ENCODE measurements at places on chromosomes 5 and 9.

GRCh38 chr5:158054223-158055110, 195.5 kb upstream of the CLINT1 start:
- DNase-seq: no peak

DNA sequence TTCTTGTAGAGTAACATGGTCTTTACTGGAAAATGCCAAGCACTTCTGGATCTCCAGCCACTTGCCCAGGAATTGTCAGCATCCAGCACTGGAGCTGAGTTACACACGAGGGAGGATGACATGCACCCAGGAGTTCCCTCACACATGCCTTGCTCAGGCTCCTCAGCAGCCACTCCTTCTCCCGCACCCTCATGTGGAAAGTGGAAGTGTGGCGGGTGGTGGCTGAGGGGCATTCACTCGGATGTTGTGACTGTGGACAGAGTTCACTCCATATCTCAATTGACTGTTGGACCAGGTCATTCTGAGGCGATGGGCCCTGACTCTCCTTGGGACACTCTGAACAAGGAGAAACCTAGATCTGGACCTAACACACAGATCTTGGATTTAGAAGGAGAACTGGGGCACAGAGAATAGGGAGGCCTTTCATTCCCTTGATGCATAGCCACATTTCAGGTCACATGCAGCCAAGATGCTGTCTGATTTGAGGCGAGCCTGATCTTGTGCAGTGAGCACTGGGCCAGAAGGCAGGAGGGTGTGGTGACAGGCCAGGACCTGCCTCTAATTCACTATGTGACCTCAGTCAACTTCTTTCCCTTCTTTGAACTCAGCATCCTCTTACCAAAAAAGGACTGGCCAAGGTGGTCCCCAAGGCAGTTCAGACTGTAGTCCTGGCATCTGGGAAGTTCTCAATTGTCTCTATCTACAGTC, 62.1 kb downstream of the CYSTM1 start:
- no peak for DNase-seq

DNA sequence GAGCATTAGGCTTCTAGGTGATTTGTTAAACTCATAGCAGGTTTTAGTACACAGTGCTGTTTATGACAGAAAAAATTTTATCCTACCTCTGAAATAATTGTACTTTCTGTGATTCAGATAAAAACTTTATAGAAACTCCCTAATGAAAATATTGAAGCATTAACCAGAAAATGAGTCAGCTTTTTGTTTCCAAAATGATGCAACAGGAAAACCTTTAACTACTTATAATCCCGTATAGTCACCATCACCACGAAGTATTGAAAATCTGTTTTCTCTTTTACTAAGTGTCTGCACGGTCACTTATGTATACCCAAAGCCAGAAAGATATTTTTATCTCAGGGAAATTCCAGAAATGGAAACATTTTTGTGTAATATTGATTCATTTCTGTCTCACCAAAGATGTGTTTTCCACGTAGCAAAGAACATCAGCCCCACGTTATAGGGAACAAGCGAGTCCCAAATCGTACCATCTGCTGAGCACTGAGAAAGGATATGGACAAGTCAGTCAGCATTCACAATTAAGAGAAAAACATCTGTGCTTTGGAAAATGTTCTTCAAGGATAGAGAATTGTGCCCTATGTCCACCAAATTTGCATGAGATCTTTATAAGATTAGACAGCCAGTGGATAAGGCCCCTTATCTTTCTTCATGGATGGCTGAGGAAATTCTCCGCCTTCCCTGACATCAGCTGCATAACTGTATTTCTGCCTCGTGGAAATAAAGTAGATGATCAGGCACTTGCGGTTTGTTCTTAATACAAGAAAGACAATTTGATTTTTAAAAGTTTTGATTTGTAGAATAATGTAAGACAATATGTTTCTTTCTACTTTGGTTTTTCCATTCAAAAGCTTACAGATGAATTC, 41.9 kb downstream of the TNFAIP8 start:
- DNase-seq: no peak

DNA sequence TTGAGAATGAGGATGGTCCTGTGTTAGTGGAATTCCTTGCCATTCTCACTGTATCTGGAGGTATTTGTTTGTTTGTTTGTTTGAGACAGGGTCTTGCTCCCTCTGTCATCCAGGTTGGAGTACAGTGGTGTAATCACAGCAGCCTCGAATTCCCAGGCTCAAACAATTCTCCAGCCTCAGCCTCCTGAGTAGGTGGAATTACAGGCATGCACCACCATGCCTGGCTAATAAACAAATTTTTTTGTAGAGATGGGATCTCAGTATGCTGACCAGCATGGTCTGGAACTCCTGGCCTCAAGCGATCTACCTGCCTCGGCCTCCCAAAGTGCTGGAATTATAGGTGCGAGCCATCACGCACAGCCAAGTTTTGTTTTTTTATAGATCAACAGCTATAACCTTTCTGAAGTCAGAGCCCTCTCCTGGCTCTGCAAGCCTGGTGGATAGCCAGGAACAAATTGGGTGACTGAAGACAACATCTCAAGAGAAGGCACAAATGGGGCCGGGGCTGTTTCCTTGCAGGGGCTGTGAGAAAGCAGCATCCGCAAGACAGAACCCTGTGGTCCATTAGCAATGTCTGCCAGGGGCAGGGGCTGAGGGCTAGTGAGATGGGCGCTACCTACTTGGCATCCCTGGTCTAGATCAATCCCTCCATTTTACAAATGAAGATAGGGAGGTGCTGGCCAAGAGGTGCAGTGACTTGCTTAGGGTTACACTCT, 18.8 kb downstream of the SH3PXD2B start:
- DNase-seq: no peak

GRCh38 chr5:168137265-168137664, 154.2 kb upstream of the WWC1 start:
- no peak for DNase-seq

DNA sequence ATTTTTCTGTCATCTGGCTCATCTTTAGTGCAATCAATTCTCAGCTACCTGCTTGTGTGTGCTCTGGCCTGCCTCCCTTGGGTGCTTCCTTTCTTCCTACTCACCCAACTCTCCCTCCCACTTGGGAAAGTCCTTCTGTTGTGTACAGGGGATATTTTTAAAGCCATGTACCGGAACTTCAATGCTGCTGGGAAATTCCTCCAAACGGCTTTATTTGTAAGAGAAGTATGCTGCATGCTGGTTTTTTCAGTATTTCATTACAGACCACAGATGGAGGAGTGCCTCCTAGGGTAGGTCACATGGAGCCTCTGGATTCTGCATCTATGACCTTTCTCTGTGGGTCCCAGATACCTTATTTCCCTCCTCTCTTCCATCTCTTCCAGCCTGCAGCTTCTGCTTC, 5.4 kb upstream of the HMHB1 start:
- no peak for DNase-seq

- no peak for DNase-seq
Observed at GRCh38 chr5:171841984-171842776, 56.6 kb downstream of the SMIM23 start.

GRCh38 chr9:68825762-68826472, 120.9 kb downstream of the PIP5K1B start:
- peak; percentile 21 for DNase-seq

GRCh38 chr5:138602371-138603000, 27.3 kb upstream of the HSPA9 start:
- no peak for DNase-seq

All from NCI-H1105 (cell line).